ENCODE measurements at places on chromosomes 1 and 21.

GRCh38 chr1:145824499-145824842 lies 471 bp downstream of the POLR3C start:
- no peak for DNase-seq

GRCh38 chr1:15236321-15236721 lies 10.7 kb upstream of the FHAD1 start:
- DNase-seq: no peak

DNA sequence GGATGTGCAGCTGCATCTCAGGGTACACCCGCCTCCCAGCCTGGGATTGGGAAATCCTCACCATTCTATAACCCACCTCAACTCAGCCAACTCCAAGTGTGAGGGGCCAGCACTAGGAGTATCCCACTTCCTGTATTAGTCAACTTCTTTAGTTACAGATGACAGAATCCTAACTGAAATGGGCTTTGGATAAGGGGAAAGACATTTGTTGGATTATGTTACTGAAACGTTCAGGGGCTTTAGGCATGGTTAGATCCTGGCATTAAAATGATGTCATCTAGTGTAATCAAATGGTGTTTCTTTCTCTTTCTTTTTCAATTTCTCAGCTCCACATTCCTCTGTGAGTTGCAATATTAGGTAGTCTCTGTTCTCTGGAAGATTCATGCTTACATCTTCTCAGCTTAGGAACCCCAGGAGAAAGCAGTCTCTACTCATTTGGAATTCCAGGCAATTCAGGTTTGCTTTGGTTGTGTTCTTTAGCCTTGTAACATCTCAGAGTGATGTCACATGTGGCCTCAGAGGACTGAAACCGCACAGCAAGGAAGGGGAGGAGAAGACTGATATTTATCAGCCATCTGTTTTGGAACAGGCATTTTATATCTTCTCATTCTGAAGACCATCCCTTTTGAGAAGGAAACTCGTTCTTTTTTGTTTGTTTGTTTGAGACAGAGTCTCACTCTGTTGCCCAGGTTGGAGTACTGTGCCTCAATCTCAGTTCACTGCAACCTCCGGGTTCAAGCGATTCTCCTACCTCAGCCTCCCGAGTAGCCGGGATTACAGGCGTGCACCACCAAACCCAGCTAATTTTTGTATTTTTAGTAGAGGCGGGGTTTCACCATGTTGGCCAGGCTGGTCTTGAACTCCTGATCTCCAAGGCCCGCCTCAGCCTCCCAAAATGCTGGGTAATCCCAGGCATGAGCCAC lies 18.9 kb upstream of the TMEM54 start:
- DNase-seq: no peak

GRCh38 chr1:49085079-49085478 lies 308.4 kb upstream of the BEND5 start:
- DNase-seq: no peak

GRCh38 chr1:197998110-197998509 lies 80.9 kb downstream of the LHX9 start:
- DNase-seq: no peak

DNA sequence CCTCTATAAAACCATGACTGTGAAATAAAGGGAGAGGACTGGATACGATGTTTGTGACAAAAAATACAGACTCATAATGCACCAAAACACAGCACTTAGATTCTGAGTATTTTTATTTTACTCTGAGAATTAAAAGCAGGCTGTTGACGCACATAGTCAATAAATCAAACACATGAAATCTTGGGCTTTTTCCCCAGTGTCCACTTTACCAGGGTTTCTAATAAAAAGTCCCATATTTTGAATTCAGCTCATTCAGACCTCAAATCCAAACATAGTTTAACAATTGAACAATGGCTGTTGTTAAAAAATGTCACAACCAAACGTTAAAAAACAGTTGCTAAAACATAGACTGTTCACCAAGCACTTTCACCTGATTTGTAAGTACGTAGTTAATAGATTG lies 553.4 kb downstream of the LTN1 start:
- DNase-seq: no peak

DNA sequence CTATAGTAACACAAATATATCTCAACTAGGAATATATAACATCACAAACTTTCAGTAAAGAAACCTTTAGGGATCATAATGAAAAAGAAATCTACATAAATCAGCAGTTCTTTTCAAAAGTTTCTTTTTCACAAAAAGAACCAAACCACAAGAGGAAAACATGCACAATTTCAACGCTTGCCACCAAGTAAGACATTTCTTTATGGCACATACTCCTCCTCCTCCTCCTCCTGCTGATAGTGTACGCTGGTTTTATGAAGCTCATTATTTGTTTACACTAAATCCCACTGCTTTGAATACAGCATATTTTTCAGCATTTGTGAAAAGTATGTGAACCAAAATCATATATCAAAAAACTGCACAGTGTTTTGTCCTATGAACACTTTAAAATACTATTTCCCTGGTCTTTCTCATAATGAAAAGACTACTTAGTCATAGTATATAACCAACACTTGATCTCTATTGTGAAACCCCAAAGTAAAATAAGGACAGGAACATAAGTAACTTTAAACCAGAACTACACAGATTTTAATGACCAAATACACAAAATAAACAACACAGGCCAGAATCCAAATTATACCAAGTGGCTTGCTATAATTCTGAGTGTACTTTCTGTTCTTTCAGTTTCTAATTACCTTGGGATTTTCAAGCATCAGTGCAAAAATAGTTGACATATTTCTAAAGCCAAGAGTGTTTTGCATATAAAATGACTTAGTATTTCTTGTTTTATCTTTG lies 184.2 kb downstream of the EIF4G3 start:
- no peak for DNase-seq

- no peak for DNase-seq
These were observed 16.7 kb upstream of the PLEKHA6 start for GRCh38 chr1:204376465-204376864.

- DNase-seq: no peak
These were observed 17.8 kb upstream of the OTUD7B start for GRCh38 chr1:150028322-150028721.

- DNase-seq: no peak
These were observed 586.3 kb upstream of the USP24 start for GRCh38 chr1:55801481-55801880.

DNA sequence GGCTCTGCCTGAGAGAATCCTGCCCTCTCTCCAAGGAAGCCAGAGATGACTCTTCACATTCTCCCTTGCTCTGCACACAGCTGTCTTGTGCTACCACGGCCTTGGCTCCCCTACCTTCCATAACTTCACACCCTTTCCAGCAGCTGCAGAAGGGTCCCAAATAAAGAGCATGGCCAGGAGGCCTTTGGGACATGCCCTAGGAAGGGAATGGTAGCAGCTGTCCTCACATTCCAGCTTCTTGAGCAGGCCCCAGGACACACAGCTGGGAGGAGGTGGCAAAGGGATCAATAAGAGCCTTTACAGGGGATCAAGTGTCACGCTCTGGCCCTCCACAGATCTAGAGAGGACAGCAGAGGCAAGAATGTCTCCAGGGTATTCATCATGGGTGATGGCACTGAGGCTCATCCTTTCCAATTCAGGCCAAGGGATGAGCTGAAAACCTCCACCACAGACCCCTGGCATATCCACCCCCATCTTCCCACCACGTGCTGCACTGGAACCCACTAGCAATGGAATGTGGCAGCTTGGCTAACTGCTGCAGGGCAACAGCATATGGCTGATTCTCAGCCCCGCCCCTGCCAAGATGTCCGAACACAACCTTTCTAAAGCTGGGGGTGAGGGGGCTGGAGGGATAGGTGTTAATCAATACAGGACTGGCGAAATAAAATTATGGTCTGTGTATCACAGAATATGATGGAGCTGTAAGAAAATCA lies 17.8 kb upstream of the RAB29 start:
- no peak for DNase-seq
